ENCODE measurements at places on chromosomes 5 and 9.

GRCh38 chr5:124936626-124936933 is 190.1 kb upstream of the ZNF608 start:
- H3K27me3 ChIP-seq, result no peaks in the 10 kb centered on the region
- H3K36me3 ChIP-seq, result peaks cover 5% of the 10 kb centered on the region
- no peaks in the 10 kb centered on the region for H3K4me1 ChIP-seq

- no peak overlapping the region for H3K4me3 ChIP-seq
- H3K27me3 ChIP-seq, result peaks cover 6% of the 10 kb centered on the region
- H3K27ac ChIP-seq, result no peak overlapping the region
- DNase-seq, result peak; percentile 0
- H3K36me3 ChIP-seq, result no peaks in the 10 kb centered on the region
These were observed 62.2 kb upstream of the ANGPTL2 start for GRCh38 chr9:127184641-127185040.

GRCh38 chr5:179325296-179326031 is 19.8 kb downstream of the ADAMTS2 start:
- peaks cover 13% of the 10 kb centered on the region for H3K27me3 ChIP-seq
- peak; percentile 17 for DNase-seq
- no peak overlapping the region for H3K27ac ChIP-seq
- H3K36me3 ChIP-seq, result no peaks in the 10 kb centered on the region

- no peak for DNase-seq
- H3K4me3 ChIP-seq, result peak overlapping the region; percentile 59
- H3K27ac ChIP-seq, result no peak overlapping the region
- no peaks in the 10 kb centered on the region for H3K4me1 ChIP-seq
- H3K27me3 ChIP-seq, result peaks cover 10% of the 10 kb centered on the region
These were observed 1.5 kb downstream of the LTC4S start for GRCh38 chr5:179795049-179795862.

GRCh38 chr5:111236995-111237394 is 12.8 kb downstream of the CAMK4 start:
- no peak for DNase-seq
- H3K36me3 ChIP-seq, result no peaks in the 10 kb centered on the region
- H3K27me3 ChIP-seq, result no peaks in the 10 kb centered on the region
- H3K4me3 ChIP-seq, result no peak overlapping the region

DNA sequence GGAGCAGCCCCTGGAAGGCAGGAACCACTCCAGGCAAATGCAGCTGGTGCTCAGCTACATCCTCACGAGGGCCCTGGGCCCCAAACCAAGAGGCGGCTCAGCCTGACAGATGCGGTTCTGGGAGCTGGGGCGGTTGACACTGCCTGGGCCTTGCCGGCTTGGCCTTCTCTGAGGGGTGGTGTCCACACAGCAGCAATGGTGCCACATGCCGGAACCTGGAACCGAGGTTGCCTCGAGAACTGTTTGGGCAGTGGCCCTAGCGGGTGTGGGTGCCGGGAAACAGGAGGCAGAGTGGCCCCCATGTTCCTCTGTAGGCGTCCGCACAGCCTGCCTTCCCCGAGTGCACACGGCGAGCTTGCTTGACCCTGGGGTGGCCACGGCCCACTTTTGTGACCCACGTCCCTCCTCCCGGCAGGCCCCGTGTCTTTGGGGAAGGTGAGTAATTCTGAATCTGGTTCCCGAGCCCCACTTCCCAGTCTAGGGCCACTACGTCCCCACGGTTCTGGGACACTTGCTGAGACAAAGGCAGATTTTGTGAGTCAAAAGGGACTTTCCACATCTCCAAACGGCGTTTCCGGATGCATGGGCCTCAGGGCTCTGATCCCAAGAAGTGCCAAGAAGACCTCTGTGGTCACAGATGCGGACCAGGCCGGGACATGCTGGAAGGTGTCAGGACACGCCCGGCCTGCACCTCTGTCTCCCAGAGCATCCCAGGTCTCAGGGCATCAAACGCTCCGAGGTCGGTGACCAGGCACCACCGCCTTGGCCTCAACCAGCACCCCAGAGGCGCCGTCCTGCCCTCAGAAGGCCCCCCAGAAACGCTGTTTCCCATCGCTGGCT is 27.7 kb upstream of the SLC12A7 start:
- DNase-seq, result no peak
- peaks cover 12% of the 10 kb centered on the region for H3K4me1 ChIP-seq
- H3K27me3 ChIP-seq, result peaks cover 8% of the 10 kb centered on the region
- no peaks in the 10 kb centered on the region for H3K36me3 ChIP-seq
- H3K27ac ChIP-seq, result no peak overlapping the region

GRCh38 chr9:38652486-38652885 is 32.1 kb upstream of the ANKRD18A start:
- no peak overlapping the region for H3K27ac ChIP-seq
- peaks cover 3% of the 10 kb centered on the region for H3K27me3 ChIP-seq
- H3K36me3 ChIP-seq, result peaks cover 5% of the 10 kb centered on the region
- no peak overlapping the region for H3K4me3 ChIP-seq

DNA sequence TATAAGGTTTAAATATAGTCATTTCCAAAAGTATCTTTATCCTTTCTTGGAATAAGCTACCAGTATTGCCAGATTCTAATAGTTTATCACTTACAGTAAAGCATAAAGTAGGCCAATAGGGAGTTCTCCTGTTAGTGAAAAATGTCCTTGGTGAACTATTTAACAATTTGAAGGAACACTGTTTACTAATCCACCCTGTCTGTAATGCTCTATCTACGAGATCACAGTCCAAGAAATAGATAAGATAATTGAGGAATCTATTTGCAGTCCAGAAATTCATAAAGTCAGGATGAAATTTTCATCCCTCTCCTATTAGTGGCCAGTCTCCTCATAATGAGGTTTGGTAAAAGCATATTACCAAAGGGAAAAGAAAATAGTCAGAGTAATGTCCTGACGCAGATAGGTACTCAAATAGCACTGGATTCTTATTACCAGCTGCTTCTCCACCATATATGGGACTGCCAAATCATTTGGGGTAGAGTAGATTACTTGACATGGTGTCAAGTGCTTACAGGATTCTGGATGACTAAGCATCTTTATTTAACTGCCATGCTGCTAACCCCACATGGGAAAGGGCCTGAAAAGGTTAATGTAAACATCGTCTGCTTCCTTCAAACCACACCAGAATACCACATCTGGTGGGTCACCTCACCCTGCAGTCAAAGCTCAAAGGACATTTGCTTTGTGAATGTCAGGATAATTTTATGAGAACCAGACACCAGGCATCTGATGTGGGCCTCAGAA is 808.1 kb downstream of the EFNA5 start:
- peaks cover 3% of the 10 kb centered on the region for H3K27me3 ChIP-seq
- no peak overlapping the region for H3K4me3 ChIP-seq
- peaks cover 7% of the 10 kb centered on the region for H3K4me1 ChIP-seq
- no peak for DNase-seq
- H3K27ac ChIP-seq, result no peak overlapping the region

GRCh38 chr5:149161850-149162249 is 20.6 kb downstream of the ABLIM3 start:
- H3K27me3 ChIP-seq, result peaks cover 4% of the 10 kb centered on the region
- H3K4me1 ChIP-seq, result peaks cover 14% of the 10 kb centered on the region
- H3K27ac ChIP-seq, result no peak overlapping the region
- no peaks in the 10 kb centered on the region for H3K36me3 ChIP-seq
- DNase-seq, result no peak
- no peak overlapping the region for H3K4me3 ChIP-seq

GRCh38 chr5:122985954-122986721 is 50.4 kb downstream of the PPIC start:
- no peaks in the 10 kb centered on the region for H3K36me3 ChIP-seq
- no peak for DNase-seq
- H3K4me3 ChIP-seq, result no peak overlapping the region
- H3K27ac ChIP-seq, result no peak overlapping the region
- no peaks in the 10 kb centered on the region for H3K27me3 ChIP-seq

DNA sequence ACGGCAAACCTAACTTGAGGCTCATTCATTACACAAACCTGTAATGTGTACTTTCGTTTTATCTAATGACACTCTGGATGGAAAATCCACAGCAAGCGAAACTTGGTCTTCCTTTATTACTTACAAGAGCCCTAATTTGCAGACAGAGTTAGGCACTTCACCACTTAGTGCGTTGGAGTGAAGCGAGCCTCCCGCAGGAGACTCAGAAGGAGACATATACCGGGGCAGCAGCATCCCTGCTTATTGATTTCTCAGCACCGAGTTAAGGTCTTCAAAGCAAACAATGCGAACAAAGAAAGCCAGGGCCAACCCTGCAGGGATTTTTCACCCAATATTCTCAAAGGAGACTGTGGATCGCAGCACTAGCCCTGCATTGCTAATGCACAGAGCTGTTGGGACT is 28.6 kb downstream of the LSM11 start:
- no peaks in the 10 kb centered on the region for H3K36me3 ChIP-seq
- peaks cover 3% of the 10 kb centered on the region for H3K4me1 ChIP-seq
- no peaks in the 10 kb centered on the region for H3K27me3 ChIP-seq
- DNase-seq, result peak; percentile 31
- no peak overlapping the region for H3K4me3 ChIP-seq

GRCh38 chr9:123287639-123288038 is 19.3 kb upstream of the STRBP start:
- no peak overlapping the region for H3K27ac ChIP-seq
- H3K4me1 ChIP-seq, result no peaks in the 10 kb centered on the region
- no peaks in the 10 kb centered on the region for H3K36me3 ChIP-seq
- no peaks in the 10 kb centered on the region for H3K27me3 ChIP-seq
- no peak for DNase-seq

GRCh38 chr5:170154744-170155143 is 49.0 kb downstream of the FOXI1 start:
- peaks cover 16% of the 10 kb centered on the region for H3K4me1 ChIP-seq
- no peaks in the 10 kb centered on the region for H3K36me3 ChIP-seq
- no peak overlapping the region for H3K27ac ChIP-seq
- DNase-seq, result no peak
- peaks cover 4% of the 10 kb centered on the region for H3K27me3 ChIP-seq
- no peak overlapping the region for H3K4me3 ChIP-seq

GRCh38 chr5:9898319-9898718 is 268.2 kb upstream of the TAS2R1 start:
- peak; percentile 25 for DNase-seq
- H3K36me3 ChIP-seq, result no peaks in the 10 kb centered on the region
- no peak overlapping the region for H3K27ac ChIP-seq
- no peak overlapping the region for H3K4me3 ChIP-seq
- H3K27me3 ChIP-seq, result peaks cover 3% of the 10 kb centered on the region

DNA sequence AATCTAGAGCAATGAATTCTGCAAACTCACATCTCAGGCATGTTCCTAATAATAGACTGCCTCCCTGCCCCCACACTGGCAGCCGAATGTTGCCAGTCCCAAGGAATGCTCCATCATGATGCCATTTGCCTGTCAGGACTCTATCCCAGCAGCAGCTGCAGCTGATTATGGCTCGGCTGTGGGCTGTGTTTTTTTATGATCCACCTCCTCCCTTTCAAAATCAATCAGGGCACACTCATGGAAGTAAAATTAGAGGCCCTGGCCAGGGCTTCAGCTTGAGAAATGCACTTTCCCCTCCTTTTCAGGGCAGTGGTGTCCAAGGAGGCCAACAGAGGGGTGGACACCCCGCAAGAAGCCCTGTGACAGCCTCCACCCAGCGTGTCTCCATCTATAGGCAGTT is 176.7 kb upstream of the S1PR3 start:
- H3K27ac ChIP-seq, result no peak overlapping the region
- no peak for DNase-seq
- H3K27me3 ChIP-seq, result no peaks in the 10 kb centered on the region

GRCh38 chr5:150109921-150110320 is 23.6 kb upstream of the CSF1R start:
- H3K4me1 ChIP-seq, result no peaks in the 10 kb centered on the region
- no peak for DNase-seq
- H3K36me3 ChIP-seq, result no peaks in the 10 kb centered on the region
- no peak overlapping the region for H3K27ac ChIP-seq
- H3K27me3 ChIP-seq, result peaks cover 4% of the 10 kb centered on the region
- H3K4me3 ChIP-seq, result no peak overlapping the region

GRCh38 chr9:114225561-114226212 is 70.3 kb downstream of the COL27A1 start:
- H3K36me3 ChIP-seq, result no peaks in the 10 kb centered on the region
- peaks cover 4% of the 10 kb centered on the region for H3K27me3 ChIP-seq
- DNase-seq, result peak; percentile 52
- H3K4me1 ChIP-seq, result peaks cover 17% of the 10 kb centered on the region

DNA sequence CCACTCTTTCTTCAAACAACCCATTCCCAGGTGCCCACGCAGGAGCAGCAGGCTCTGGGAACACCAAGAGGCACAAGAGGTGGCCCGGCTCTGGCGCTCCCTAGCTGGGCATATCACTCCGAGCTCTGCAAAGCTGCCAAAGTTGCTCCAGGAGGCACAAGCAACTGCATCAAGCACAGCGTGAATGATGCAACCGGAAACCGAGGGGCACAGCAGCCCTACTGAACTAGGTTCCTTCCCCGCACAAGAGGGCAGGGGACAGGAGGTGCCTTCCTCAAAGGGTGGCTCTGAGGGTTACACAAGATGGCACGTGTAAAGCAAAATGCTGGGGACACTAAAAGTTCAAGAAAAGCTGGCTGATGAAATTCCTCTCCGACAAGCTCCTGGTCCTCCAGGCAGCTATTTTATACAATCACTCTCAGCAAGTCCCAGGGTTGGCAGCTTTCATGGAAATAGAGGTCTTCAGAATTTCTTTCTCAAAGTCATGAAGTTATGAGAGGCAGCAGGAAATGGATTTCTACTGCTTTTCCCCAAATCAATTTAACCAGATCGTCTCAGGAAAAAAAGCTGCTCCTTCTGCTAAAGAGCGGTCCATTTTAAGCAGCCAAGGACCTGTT is 22.9 kb downstream of the PSMB7 start:
- H3K27ac ChIP-seq, result peak overlapping the region; percentile 83
- DNase-seq, result no peak
- no peaks in the 10 kb centered on the region for H3K36me3 ChIP-seq
- peaks cover 52% of the 10 kb centered on the region for H3K4me1 ChIP-seq
- H3K27me3 ChIP-seq, result no peaks in the 10 kb centered on the region

DNA sequence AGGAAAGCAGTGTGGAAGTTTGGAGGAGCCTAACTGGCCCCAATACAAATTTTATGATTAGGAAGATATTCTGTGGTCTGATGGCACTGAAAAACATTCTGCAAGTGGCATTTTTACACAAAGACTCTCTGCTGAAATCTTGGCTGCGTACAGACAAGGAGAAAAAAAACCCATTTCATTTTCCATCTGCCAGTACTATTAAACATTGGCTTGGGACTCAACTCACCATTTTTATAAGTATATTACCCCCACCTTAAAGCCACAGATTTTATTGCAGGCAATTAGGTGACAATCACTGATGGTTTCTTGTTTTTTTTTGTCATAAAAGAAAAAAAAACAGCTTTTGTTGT is 206.9 kb downstream of the PTTG1 start:
- H3K4me1 ChIP-seq, result peaks cover 19% of the 10 kb centered on the region
- no peak overlapping the region for H3K4me3 ChIP-seq
- H3K27ac ChIP-seq, result no peak overlapping the region
- no peak for DNase-seq
- H3K36me3 ChIP-seq, result no peaks in the 10 kb centered on the region
- H3K27me3 ChIP-seq, result no peaks in the 10 kb centered on the region

- no peaks in the 10 kb centered on the region for H3K36me3 ChIP-seq
- no peaks in the 10 kb centered on the region for H3K4me1 ChIP-seq
- no peak overlapping the region for H3K27ac ChIP-seq
- no peak overlapping the region for H3K4me3 ChIP-seq
- DNase-seq, result no peak
- H3K27me3 ChIP-seq, result no peaks in the 10 kb centered on the region
These were observed 60.1 kb upstream of the SPATA31C2 start for GRCh38 chr9:88198341-88198807.

Measured in glutamatergic neuron (in vitro differentiated cells).